ENCODE measurements at places on chromosomes 3 and 15.
A peak's percentile ranks its signal among the peaks of the same experiment; 100 is the strongest.

- DNase-seq: peak; percentile 85
These were observed at the start of gene GRM2 for GRCh38 chr3:51706788-51707731. Gene GRM2, plus strand, starts transcription at chr3:51707068. Its CDS starts 1,916 bp downstream, at chr3:51708984.

DNA sequence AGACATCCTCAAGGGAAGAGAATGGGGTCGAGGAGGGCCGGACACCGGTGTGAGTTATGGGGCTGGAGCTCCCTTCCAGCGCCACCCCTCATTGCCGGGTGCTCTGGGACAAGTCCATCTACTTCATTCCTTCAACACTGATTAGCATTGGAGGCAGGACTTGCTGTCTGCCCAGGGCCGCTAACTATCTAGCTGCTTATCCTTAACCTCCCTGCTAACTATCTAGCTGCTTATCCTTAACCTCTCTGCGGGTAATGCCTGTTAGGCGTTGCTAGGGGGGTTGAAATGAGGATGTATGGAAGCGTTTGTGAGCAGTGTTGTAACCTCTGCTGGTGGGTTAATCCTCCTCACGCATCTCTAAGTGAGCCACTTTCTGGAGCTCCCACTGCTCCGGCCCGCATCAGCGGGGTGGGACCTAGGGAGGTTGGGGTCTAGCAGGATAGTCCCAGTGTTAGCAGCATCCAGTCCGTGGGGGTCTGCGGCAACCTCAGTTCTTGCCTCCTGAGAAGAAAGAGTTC lies 10.9 kb upstream of the CHAC1 start:
- no peak for DNase-seq

DNA sequence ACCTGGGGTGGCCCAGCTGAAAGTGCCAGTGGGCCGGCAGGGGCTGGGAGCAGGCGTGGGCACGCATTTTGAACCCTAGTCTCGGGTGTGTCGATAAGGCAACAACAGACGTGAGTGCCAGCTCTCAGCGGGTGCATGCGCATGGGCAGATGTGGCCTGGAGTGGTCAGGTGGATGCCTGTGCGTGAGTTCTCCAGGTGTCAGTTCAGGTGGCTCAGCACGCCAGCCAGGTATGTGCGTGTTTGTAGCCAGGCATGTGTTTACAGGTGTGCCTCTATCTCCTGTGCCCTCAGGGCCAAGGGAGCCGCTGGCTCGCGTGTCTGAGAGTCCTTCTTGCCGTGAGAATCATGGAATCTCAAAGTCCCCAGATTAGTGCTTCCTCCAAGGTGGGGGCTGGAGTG lies 14.8 kb downstream of the CYP1A2 start:
- DNase-seq: no peak

GRCh38 chr3:177751770-177752169 lies 554.5 kb upstream of the TBL1XR1 start:
- no peak for DNase-seq

DNA sequence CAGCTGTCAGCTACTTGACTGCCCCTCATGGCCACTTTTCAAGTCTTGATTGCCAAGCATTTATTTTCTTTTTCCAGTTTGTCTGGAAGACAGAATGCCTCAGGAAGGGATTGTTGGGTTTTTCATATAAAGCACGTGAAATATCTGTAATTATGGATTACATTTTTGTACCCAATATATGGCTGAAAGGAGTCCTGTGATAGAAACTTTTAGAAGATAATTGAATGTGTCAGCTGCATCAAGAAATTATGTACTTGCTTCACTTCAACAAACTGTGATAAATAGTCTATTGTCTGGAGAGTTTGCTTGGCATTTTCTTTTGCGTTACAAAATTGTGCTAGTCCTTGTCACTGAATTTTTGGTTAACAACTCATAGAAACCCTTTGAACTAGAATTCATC lies 247.9 kb upstream of the SLCO3A1 start:
- DNase-seq: no peak

DNA sequence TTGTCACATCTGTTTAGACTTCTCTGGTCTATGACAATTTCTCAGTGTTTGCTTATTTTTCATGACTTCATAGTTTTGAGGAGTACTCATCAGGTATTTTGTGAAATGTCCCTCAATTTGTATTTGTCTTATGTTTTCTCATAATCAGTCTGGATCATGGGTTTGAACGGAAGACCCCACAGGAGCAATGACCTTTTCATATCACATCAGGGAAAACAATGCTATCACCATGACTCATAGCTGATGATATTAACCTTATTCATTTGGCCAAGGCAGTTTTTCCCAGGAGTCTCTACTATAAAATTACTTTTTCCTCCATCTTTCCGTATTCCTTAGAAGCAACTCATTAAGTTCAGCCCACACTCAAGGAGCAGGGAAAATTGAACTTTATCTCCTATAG lies 32.7 kb downstream of the AADACL2 start:
- DNase-seq: no peak

DNA sequence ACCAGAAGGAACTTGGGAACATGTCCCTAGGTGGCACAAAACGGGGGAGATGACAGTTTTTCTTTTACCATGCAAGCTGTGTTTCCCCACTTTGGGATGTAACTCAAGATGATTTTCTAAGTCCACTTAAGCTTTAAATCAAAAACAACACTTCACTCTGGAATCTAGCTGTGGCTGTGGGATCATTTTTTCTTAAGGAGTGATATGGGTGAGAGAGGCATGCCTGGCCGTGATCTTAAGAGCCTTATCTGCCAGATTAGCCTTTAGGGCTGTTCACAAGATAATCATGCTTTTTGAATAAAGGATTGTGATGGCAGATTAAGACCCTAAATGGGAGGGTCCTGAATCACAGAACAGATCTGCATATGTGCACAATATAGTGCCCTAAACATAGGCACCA lies 384.8 kb upstream of the SEMA6D start:
- DNase-seq: no peak

DNA sequence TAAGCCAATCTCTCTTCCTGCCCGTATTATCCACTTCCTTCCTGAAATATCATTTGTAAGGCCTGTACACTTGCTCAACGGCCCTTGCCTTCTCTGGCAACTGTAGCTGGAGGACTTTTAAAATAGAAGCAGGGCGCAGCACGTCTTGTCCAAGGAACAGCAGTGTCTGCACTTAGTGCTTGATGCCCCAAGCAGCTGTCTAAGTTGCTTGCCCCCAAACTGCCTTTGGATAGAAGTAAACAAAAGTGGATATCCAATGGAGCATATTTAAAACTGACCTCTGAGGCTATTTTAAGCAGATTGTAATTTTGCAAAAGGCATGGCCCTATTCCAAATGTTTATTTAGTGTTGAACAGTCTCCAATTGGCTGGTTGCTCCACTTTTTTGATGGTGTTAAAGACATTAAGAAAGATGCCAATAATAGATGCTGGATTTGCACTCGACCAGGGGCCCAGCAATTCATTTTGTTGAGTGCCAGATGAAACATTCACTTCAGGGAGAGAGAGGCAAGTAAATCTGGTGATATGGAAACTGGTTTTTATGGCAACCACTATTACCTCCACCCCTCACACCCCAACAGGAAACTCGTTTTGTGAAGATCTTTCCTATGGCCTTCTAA lies 526.8 kb upstream of the TBL1XR1 start:
- DNase-seq: no peak

DNA sequence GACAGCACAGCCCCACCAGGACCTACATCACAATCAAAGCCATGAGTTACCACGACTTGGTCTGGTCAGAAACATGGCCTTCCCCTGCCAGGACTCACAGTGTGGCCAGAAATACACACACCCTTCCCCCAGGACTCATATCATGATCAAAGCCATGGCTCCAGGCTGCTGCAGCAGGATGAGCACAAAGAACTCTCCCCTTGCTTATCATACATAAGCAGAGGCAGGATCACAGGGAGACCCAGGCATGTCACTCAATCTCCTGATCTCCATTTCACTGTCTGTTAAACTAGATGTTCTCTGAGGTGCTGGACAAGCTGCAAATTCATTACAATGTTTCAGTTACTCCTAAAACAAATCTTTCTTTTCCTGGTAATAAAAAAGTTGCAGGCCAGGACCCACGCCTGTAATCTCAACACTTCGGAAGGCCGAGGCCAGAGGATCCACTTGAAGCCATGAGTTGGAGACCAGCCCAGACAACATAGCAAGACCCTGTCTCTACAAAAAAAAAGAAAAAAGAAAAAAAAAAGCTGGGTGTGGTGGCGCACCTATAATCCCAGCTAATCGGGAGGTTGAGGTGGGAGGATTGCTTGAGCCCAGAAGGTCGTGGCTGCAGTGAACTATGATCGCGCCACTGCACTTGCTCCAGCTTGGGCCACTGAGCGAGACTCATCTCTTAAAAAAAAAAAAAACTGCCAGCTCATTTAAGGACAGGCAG lies 1.2 kb downstream of the PFKFB4 start:
- no peak for DNase-seq

DNA sequence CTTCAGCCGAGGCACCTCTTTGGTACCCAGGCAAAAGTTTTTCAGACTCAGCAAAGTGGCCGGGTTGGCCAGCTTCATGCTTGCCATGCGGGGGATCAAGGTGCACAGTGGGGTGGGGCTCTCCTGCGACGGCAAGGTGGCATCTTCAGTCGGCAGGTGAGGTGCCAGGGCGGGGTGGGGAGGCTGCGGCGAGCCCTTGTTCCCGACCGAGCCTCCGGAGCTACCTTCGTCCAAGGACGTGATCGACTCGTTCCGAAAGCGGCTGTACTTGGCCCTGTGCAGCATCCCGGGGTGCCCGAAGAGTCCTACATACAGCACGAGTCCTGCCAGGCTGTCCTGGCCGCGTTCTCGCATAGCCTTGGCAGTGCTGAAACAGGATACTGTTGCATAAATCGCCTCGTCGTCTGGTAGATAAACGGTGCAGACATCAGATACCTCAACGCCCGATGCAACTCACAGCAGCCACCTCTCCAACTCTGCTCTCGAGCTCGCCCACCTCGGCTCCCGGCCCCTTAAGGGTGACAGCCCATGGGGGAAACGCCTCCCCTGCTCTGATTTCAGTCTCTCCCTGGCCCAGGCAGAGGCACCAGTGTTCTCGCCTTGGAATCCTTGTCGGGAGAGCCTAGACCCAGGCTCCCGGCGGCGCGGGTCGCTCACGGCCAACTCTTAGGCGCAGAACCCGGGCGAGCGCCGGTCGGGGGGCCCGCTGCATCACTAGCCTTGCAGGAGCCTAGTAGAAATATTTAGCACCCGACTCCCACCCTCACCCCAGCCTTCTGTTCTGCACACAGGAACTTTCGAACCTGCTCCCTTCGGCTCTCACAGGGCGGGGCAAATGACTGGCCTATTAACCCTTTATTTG lies 826 bp downstream of the SHC4 start:
- peak; percentile 47 for DNase-seq

DNA sequence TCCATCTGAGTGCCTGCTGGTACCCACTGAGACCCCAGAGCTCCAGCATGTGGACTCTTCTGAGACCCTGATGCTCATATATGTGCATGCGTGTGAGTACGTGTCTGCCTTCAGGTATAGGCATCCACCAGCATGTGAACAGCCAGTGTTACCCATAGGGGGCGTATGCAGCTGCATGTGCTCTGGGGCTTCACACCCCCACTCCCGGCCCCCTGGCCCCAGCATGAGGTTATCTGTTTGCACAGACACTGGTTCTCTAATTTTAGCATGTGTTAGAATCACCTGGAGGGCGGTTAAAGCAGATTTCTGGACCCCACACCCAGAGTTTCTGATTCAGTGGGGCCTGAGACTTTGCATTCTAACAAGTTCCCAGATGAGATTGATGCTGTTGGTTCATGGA lies 824 bp upstream of the CILP start:
- no peak for DNase-seq

GRCh38 chr3:85652360-85652759 lies 693.6 kb downstream of the CADM2 start:
- no peak for DNase-seq

DNA sequence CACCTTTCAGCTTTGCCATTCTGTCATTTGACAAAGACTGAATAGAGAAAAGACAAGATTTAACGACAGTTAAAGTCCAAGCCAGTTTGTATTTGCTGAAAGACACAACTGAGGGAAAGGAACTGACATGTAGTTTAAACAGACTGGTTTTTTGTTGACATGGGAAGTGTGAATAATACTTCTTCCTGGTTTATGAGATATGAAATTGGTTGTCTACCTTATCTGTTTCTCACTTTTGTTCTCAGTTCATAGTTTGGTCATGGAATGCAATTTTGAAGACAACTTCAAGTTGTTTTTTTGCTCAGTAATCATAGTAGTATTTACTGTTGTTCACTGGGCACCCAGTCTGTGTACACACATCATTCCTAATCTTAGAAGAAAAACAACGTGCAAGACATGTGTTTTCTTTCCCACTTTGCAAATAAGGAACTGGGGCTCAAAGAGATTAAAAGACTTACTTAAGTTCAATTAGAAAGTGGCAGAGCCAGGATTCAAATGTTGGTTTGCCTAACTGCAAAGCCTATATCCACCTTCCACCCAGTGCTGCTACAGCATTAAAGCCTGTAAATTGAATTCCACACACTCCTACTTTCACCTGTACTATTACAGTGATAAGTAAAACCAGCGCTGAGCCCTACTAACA lies 103.5 kb downstream of the LPP start:
- DNase-seq: no peak

DNA sequence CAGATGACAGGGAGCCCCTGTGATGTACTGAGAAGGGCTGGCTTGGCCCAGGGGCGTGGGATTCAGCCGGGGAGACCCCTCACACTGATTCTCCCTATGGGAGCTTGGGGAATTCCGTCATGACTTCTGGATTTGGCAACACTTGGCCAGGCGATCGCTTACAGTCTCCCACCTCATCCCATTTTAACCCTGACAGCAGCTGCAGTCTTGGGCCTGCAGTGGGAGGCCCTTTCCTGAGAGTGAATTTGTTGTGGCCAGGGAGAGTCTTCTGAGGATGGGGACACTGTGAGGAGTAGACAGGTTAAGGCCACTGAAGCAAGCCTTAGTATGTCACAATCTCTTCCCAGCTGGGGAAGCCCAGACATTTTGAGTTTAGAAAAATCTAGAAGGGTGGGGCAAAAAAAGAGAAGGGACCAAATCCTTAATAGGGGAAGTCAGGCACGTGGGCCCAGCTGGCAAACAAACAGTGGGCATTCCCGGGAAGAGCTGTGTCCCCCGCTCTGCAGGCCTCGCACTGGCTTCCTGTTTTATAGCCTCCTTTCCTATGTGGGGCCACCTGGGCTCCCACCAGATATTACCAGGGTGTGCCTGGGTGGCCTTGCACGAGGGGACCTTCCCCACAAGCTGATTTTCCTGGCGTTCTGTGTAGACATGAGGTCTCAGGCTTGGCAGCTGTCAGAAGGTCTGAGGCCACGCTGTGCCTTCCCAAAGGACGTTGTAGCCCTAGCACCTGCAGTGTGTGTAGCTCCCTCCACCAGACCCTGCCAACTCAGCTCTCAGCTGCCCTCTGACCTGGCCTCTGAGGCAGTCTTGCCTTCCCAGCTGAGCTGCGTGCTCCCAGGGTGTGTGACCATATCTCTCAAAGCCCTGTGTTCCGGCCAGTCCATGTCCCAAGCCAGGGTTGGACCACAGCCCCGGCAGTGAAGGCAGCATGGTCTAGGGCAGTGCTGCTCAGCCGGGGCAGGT lies 64.5 kb downstream of the FEM1B start:
- no peak for DNase-seq

DNA sequence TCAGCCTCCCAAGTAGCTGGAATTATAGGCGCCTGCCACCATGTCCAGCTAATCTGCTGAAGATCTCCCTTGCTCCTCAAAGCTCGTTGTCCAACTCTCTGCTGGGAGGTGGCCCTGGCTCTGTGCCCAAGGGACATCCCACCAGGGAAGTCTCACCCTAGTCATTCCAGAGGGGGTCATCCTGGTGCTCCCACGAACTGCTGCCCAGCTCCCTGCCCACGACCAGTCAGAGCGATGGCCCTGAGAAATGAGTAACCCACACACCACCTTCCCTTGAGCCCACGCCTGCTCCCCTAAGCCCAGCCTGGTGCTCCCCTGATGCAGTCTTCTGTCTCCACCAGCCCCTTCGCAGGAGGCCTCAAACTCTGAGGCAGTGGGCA lies 5.2 kb downstream of the KLHL25 start:
- no peak for DNase-seq

- DNase-seq: no peak
These were observed 683.7 kb upstream of the CBLB start for GRCh38 chr3:106552351-106553043.

Data from mesothelial cell of epicardium (in vitro differentiated cells).